ENCODE measurements at places on chromosomes 5 and 9.

- no peaks in the 10 kb centered on the region for H3K27me3 ChIP-seq
- no peak overlapping the region for H3K27ac ChIP-seq
- no peaks in the 10 kb centered on the region for H3K4me1 ChIP-seq
Measured at GRCh38 chr9:93108291-93109041, 12.4 kb downstream of the CARD19 start.

- H3K4me3 ChIP-seq = no peak overlapping the region
- peaks cover 5% of the 10 kb centered on the region for H3K4me1 ChIP-seq
- H3K27ac ChIP-seq = no peak overlapping the region
- no peaks in the 10 kb centered on the region for H3K36me3 ChIP-seq
- H3K27me3 ChIP-seq = no peaks in the 10 kb centered on the region
Measured at GRCh38 chr5:128002425-128002824, 81.1 kb upstream of the SLC12A2 start.

DNA sequence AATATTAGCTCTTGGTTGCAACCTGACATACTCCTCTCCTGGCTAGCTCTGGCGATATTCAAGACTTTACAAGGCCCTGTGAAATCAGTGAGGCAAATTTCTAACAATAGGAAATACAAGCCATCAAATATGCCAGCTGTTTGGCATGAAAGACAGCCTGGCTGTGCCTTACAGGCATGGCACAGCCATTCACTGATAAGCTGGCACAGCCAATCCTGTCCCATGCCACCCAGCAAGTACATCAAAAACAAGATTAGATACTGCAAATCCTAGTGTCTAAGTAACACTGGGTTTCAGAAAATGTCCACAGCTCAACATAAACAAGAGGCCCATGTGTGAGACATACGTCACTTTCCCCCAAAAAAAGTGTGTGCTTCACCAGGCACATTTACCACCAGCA, 1045.8 kb upstream of the DMAC1 start:
- peaks cover 33% of the 10 kb centered on the region for H3K36me3 ChIP-seq
- H3K27ac ChIP-seq = no peak overlapping the region
- DNase-seq = no peak
- H3K4me1 ChIP-seq = peaks cover 2% of the 10 kb centered on the region
- no peak overlapping the region for H3K4me3 ChIP-seq
- no peaks in the 10 kb centered on the region for H3K27me3 ChIP-seq

DNA sequence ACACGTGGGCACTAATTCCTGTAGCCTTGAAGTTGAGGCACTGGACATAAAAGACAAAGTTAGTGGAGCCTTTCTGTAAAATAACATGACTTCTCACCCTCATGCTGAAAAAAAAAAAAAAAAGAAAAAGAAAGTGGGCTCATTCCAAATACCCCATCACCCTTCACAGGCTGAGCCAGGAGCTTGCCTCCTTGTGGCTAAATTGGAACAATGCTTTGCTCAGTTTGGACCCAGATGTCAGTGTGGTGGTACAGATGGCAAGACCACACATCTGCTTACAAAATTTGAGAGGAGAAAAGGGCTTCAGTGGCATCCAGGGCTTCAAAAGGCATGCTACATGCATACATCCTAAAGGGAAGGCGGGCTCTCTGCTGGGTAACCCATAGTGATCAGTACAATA, 342.8 kb downstream of the EBF1 start:
- H3K36me3 ChIP-seq = no peaks in the 10 kb centered on the region
- no peaks in the 10 kb centered on the region for H3K4me1 ChIP-seq
- H3K27ac ChIP-seq = no peak overlapping the region
- no peak for DNase-seq

GRCh38 chr9:11500780-11501179, 888.0 kb upstream of the PTPRD start:
- no peak overlapping the region for H3K27ac ChIP-seq
- H3K36me3 ChIP-seq = no peaks in the 10 kb centered on the region
- no peaks in the 10 kb centered on the region for H3K4me1 ChIP-seq

DNA sequence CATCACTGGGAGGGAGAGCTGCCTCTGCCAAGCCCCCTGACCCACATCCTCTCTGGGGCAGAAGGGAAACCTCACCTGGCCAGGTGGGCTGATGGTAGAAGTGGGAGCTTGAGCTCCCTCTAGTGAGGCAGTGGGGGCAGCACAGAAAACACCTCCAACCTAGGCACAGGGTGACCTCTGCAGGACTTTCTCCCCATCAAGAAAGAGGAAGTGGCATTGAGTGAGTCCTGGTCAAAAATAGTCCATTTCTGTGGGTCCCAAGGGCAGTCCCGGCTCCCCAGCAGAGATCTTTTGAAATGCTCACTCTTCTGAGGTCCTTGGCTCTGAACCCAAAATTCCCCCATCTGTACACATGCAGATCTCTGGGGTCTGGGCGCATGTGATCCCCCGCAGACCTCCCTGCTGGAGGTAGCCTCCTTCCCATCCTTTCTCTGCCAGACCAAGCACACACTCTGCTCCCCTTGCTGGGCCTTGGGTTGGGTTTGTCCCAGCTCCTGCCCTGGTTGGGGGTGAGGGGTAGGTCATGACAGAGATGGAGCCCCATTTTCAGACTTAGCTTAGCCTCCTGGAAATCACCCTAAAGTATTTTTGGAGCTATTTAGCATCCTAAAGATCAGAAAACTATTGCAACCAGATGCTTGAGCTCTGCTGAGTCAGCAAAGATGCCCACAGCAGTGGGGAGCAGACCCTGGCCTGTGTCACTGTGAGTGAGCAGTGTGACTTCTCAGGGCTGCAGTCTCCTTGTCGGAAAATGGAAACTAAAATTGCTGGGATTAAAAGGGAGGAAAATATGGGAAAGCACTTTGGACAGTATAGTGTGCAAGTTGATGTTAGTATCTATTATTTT, 41.6 kb upstream of the LCP2 start:
- H3K27me3 ChIP-seq = no peaks in the 10 kb centered on the region
- no peaks in the 10 kb centered on the region for H3K36me3 ChIP-seq
- no peak for DNase-seq
- no peak overlapping the region for H3K27ac ChIP-seq
- no peak overlapping the region for H3K4me3 ChIP-seq

DNA sequence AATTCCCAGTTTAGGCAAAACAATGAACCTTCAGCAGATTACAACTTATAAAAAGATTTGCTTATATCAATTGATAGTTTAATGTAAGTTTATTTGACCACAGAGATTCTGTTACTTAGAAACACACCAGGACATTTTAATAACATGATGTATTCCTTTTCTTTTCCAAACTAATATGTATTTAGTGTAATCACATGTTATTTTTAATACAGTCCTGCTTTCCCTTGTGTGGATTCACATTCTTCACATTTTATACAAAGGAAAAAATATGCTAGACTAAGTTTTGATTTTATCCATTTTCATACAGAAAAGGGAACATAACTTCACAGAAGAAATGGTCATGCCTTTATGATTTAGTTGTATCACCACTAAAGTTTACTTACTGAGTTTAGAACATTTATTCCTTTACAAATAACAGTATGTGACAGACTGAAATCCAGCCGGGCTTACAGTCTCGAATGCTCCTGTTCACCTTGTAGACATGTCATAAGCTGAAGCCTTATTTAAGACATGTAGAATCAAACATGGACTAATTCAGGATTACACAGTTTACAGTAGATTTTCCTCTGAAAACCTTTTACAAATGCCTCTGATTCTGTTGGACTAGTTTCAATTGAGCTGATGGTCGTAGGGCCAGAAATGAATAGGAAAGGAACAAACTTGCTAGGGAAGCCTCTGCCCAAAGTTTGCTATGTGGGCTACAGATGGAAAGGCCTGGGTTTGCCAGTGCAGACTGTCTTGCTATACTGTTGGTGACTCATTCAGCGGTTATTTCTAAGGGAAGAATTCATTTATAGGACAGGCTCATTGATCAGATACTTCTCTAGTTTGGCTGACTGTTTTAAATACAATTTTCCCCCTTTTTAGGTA, 6.6 kb upstream of the ASPN start:
- no peak overlapping the region for H3K4me3 ChIP-seq
- no peak overlapping the region for H3K27ac ChIP-seq
- H3K36me3 ChIP-seq = no peaks in the 10 kb centered on the region
- peaks cover 4% of the 10 kb centered on the region for H3K4me1 ChIP-seq
- DNase-seq = no peak
- no peaks in the 10 kb centered on the region for H3K27me3 ChIP-seq

GRCh38 chr9:106112935-106113334, 418.6 kb downstream of the TMEM38B start:
- no peak overlapping the region for H3K27ac ChIP-seq
- no peak overlapping the region for H3K4me3 ChIP-seq
- H3K27me3 ChIP-seq = no peaks in the 10 kb centered on the region
- H3K36me3 ChIP-seq = no peaks in the 10 kb centered on the region

- H3K36me3 ChIP-seq = no peaks in the 10 kb centered on the region
- H3K4me3 ChIP-seq = no peak overlapping the region
- no peaks in the 10 kb centered on the region for H3K27me3 ChIP-seq
- no peak for DNase-seq
Measured at GRCh38 chr9:13967011-13967410, 346.9 kb downstream of the NFIB start.

- H3K27ac ChIP-seq = no peak overlapping the region
- no peak for DNase-seq
- no peaks in the 10 kb centered on the region for H3K27me3 ChIP-seq
- H3K4me1 ChIP-seq = peaks cover 2% of the 10 kb centered on the region
- H3K4me3 ChIP-seq = no peak overlapping the region
Measured at GRCh38 chr9:90830977-90831376, 29.4 kb downstream of the SYK start.

DNA sequence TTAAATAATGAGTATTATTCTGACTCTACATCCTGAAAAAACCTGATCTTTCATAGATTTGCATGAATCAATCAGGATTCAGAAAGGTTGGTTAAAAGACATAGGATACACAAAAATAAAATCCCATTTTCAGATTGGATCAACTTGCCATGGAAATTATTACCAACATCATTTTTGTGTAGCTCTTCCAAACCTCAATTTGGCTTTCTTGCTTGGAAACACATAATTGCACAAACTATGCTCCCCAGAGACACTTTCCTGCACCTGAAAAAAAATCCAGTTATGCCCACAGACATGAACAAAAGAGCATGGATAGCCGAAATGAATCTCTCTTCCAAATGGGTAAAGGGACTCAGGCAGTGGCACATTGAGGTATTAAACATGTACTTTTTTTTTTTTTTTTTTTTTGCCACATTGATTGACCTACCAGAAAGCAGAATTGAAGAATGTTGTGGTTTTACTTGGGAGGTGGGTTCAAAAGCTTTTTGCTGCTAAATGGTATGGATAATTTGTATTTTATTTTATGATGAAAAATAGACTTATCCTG, 135.4 kb upstream of the FBN2 start:
- H3K36me3 ChIP-seq = no peaks in the 10 kb centered on the region
- no peak for DNase-seq
- no peak overlapping the region for H3K4me3 ChIP-seq
- H3K27ac ChIP-seq = no peak overlapping the region
- no peaks in the 10 kb centered on the region for H3K27me3 ChIP-seq

DNA sequence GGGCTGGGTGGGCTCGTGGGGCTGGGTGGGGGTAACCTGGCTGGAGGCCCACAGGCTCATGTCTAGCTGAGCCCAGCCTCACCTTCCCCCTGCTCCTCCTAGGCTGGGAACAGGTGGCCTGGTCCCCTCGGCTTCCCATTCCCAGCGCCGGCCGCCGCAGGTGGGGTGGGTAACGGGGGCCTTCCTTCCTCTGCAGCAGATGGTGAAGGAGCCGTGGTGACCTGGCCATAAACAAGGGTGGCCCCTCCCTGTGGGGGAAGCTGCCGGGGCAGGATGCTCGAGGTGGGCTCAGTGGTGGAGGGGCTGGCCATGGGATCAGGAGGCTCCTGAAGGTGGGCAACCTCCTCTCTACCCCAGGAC, 41.0 kb upstream of the EGFL7 start:
- no peak overlapping the region for H3K27ac ChIP-seq
- no peaks in the 10 kb centered on the region for H3K36me3 ChIP-seq
- no peak for DNase-seq
- no peaks in the 10 kb centered on the region for H3K27me3 ChIP-seq
- H3K4me3 ChIP-seq = no peak overlapping the region
- peaks cover 43% of the 10 kb centered on the region for H3K4me1 ChIP-seq

DNA sequence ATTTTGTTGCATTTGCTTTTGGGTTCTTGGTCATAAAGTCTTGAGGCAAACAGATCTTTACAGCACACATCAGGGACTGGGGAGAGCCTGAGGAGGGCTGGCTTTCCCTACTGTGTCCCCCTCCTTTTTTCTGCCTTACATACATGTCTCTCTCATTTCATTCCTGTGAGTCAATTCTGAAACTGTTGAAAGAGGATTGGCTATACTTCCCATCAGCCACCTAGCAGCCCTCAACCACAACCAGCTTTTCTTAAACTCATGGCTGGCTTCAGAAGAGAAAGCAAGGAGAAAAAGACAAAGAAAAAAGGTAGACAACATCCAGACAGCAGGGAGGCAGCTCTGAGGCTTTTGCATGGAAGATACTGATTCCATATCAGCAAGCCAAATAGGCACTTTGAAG, 374.8 kb upstream of the KIF2A start:
- H3K27me3 ChIP-seq = no peaks in the 10 kb centered on the region
- H3K27ac ChIP-seq = no peak overlapping the region
- H3K36me3 ChIP-seq = no peaks in the 10 kb centered on the region
- DNase-seq = no peak
- no peaks in the 10 kb centered on the region for H3K4me1 ChIP-seq
- no peak overlapping the region for H3K4me3 ChIP-seq

- H3K27ac ChIP-seq = no peak overlapping the region
- DNase-seq = no peak
- H3K4me1 ChIP-seq = no peaks in the 10 kb centered on the region
- peaks cover 6% of the 10 kb centered on the region for H3K36me3 ChIP-seq
Measured at GRCh38 chr5:140255460-140256157, 47.3 kb downstream of the PFDN1 start.

DNA sequence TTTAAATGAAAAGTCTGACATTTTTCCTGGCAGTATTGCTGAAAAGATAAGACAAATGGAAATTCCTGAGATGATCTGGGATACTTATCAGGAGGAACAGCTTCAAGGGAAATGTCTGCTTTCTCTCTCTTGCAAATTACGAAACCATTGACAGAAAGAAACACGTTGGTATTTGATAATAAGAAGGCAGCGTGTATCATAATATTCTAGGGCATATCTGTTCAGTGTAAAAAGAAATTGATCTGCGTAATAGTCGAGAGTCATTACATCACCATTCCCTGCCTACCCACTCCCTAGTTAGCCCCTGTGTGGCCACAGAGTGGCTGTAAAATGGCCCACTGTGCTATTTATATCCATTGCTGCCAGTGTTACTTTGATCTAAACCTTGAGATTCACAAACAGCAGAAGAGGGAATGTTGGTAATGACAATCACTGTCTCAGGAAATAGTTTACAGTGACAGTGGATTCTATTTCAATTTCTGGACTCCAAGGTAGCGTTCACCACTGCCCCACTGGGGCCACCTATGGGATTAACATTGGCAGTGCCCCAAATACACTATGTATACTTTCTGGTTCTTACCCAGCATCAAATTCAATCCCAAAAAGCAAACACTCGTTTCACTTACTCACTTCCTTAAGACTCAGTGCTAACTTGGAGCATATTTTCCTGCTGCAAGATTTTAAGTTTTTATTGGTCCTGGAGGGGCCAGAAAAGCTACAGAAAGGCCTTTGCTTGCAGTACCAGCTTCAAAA, 133.4 kb upstream of the GAS1 start:
- no peak for DNase-seq
- H3K4me3 ChIP-seq = no peak overlapping the region
- no peaks in the 10 kb centered on the region for H3K27me3 ChIP-seq
- H3K4me1 ChIP-seq = no peaks in the 10 kb centered on the region
